ENCODE measurements at places on chromosomes 5 and 9.

- no peak for DNase-seq
These were observed 300.9 kb downstream of the NTRK2 start for GRCh38 chr9:84970432-84970831.

- DNase-seq: no peak
These were observed 131.4 kb upstream of the LHFPL2 start for GRCh38 chr5:78779771-78780616.

- DNase-seq: no peak
These were observed 32.4 kb downstream of the MYO10 start for GRCh38 chr5:16903480-16904300.

DNA sequence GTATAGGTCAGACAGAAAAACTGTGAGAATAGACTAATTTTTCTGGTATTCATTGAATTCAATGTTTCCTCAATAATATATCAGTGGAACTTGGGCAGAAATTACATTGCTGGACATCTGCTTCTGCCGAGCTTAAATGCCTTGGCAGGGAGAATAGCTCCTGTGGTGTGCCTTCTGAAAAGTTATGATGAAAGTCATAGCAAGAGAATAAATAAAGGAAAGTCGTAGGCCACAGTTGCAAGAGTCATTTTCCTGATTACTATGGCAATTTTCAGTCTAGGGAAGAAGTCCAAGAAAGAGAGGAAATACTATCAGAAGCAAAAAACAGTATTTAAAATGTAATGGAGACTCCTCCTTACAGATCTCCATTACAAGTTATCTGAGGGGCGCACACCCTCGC is 1596.1 kb upstream of the WWC1 start:
- DNase-seq: no peak

DNA sequence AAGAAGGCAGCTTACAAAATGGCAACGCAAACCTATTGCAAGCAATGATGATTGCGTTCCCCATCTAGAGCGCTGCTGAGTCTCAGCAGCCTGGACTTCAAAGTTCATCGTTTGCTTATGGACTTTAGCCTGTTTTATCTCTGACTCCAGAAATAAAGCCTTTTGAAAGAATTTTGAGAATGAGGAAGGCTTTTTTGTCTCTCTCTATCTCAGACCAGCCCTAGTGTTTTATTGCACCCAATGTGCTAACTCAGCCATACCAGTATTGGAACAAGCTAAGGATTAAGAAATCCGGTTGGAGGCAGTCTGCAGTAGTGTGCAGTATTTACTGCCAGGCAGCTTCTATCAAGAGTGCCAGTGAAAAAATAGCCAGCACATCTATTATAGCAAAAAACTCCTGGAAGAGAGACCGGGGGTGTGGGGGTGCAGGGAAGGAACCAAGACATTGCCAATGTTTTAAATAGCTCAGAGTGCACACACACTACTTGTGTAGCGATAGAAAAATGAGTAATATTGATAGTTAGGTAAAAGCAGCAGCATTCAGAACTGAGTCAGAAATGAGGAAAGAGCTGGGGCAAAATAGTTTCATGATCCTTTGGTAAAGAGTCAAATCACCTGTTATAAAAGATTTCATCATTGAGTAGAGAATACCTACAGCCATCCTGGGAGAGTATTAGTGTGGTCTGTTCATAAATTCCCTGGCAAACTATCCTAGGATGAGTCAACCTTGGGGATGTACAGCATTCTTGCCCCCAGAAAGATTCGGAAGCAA is 219.0 kb downstream of the ZNF608 start:
- DNase-seq: no peak

GRCh38 chr5:92527311-92528078 is 1053.5 kb downstream of the NR2F1-AS1 start:
- no peak for DNase-seq

DNA sequence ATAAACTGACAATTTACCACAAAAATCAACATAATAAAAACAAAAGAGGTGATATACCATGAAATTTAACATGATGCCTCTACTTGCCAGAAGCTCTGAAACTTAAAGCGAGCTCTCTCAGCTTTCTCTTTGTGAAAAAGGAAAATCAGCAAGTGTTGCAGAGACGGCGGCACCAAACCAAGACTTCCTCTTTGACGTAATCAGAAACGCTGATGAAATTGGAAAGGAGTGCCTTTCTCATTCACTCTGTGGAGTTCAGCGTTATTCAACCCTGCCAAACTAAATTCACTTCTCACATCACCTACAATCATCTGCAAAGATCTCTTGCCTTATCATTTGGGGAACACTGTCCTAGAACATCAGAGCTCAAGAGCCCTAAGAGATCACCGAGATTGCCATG is 32.2 kb downstream of the ANXA6 start:
- no peak for DNase-seq

DNA sequence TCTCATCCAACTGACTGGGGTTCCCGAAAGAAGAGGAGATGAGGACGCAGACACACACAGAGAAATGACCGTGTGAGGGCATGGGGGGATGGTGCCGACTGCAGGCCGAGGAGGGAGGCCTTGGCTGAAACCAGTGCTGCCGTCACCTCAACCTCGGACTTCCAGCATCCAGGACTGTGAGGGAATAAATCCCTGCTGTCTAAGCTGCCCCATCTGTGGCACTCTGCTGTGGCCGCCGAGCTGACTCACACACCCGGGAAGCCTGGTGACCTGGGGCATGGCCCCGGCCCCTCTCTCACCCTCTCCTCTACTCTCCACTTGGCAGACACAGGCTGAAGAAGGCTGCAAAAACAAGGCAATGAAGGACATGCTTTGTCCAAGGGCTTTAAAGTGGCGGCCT is 4.4 kb upstream of the COL5A1 start:
- DNase-seq: no peak

GRCh38 chr5:38618154-38618553 is 61.7 kb upstream of the LIFR start:
- no peak for DNase-seq

GRCh38 chr5:142982821-142983200 is 212.6 kb downstream of the ARHGAP26 start:
- DNase-seq: no peak

- DNase-seq: no peak
These were observed 74.3 kb upstream of the SPEF2 start for GRCh38 chr5:35543408-35543807.

GRCh38 chr9:16315720-16316119 is 554.8 kb downstream of the BNC2 start:
- no peak for DNase-seq

GRCh38 chr9:120348951-120349429 is 231.0 kb downstream of the CDK5RAP2 start:
- peak; percentile 8 for DNase-seq

DNA sequence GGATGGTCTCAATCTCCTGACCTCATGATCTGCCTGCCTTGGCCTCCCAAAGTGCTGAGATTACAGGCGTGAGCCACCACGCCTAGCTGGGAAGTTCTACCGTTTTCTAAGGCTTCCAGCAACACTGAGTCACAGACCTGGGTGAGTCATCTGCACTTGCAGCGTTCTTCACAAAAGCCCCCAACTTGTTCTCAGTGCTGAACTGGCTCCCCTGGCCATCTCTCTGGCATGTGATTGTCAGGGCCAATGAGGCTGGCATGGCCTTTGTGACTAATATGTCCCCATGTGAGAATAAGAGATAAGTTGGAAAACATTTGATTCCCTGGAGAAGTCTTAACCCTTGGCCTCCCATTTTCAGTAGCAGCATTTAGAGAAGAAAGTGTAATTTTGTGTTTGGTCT is 124.4 kb downstream of the WDR41 start:
- DNase-seq: no peak

GRCh38 chr5:132971483-132972435 is 8.3 kb upstream of the AFF4 start:
- DNase-seq: no peak

DNA sequence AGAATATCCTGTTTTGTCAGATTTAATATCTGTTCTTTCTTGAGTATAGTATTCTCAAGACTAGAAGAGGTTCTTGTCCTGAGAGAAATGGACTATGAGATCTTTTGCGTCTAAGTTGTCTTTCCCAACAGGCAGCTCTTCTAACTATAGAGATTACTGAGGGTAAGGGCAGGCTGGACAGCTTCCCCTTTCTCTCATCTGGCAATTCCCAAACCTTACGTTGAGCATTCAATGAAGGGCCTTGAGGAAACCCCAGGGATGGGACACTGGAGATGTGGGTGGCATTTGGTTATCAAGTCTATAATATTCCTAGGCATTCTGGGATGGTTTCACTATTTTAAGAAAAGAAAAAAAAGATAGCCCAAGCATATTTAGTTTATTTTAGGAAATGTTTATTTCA is 28.0 kb upstream of the C5orf47 start:
- DNase-seq: no peak

DNA sequence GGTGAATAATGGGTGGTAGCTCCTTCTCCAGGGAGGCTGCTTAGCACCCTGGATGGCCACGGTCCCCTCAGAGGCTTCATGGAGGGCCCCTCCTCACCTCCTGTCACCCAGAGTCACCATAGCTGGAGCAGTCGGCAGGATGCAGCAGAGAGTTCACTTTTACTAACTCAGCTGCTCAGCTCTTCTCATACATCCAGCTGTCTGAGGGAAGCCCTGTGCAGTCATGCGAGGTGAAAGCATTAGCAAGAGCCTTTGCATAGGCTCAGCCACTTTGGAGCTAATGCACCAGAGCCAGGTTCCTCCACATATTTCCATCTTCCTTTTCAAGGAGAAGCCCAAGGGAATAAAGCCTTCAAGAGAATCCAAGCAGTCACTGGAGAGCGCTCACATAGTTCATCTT is 499.2 kb downstream of the BNC2 start:
- DNase-seq: peak; percentile 41

- no peak for DNase-seq
These were observed 251.7 kb upstream of the ACTBL2 start for GRCh38 chr5:57734296-57734695.

GRCh38 chr5:180689071-180689694 is 39.8 kb upstream of the FLT4 start:
- DNase-seq: no peak

- no peak for DNase-seq
These were observed 19.8 kb downstream of the TNFSF15 start for GRCh38 chr9:114785866-114786650.

- no peak for DNase-seq
These were observed 38.9 kb upstream of the STX17 start for GRCh38 chr9:99867536-99867935.

DNA sequence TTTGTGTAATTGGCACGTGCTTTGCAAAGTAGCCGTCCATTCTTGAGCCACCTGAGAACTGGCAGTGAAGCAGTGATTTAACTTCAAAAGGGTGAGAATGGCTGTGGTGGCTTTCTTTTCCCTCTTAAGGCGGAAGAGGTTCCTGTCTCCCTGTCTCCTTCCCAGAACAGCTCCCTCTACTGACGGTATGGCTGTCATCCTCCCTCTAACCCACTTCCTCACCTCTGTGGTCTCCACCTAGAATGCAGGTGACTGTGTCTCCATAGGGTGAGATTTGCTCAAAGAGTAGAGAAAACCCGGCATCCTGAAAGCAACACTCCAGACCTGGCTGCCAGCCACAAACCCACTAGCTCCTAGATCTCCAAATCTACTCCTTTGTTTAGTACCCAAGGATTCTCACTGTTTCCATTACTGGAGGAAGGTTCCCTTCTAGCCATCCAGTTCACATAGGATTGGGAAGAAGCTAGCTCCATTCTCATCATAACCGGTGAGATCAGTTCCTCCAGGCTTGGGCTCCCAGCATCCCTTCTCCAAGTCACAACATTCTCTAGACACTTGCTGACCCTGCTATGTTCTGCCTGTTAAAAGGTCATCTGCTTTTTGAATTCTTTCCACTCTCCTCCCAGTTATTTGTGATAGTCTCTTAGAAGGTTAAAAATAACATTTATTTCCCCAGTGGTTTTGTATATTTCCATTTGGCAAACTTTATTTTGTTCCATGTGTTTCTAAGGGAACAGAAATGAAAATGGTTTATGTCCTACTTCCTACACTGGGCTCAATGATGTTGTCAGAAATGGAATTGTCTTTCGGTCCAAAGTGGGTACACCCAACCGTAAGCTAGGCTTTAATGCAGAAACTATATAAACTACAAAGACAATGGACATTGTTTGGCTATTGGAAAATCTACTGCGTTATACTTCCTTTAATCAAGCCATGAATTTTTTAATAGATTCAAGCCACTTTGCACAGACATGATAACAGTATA is 269.4 kb downstream of the CWC27 start:
- no peak for DNase-seq

- DNase-seq: no peak
These were observed 63.6 kb upstream of the UBAC1 start for GRCh38 chr9:136024696-136025316.

GRCh38 chr5:132790201-132790865 is 13.3 kb upstream of the SEPTIN8 start:
- no peak for DNase-seq

DNA sequence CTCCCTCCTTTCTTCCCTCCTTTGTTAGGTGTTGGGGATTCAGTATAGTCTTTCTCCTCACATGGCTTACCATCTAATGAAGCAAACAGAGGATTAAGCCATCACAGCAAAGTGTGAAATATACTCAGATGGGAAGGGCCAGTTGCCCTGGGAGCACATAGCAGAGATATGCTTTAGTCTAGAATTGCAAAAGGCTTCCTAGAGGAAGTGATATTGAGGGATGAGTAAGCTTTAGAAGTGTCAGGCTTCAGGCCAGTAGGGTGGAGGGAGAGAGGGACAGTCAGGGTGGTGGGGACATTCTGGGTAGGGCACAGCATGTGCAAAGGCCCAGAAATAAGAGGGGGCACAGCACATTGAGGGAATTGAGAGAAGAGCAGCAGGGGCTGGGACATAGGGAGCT is 46.2 kb upstream of the GLRA1 start:
- no peak for DNase-seq

- DNase-seq: peak; percentile 22
These were observed 22.4 kb upstream of the DEPDC1B start for GRCh38 chr5:60722416-60722815.

- DNase-seq: no peak
These were observed 377.0 kb downstream of the TLE1 start for GRCh38 chr9:81312346-81312745.

DNA sequence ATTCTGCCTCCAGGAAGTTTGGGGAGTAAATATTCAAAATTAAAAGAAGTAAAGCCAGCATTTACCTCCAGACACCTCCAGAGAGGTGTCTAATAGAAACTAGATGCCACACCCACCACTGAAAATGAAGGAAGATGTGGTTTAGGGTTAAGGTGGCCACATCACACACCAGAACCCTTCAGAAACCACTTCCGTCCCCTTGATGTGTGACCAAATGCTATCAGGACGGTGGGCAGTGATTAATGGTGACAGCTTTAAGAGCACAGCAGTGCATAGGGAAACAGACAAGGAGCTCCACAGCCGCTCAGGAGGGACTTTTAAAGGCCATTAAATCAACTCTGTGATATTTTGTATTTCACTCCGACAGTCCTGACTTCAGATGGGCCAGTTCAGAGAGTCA is 295.2 kb downstream of the BRINP1 start:
- no peak for DNase-seq

DNA sequence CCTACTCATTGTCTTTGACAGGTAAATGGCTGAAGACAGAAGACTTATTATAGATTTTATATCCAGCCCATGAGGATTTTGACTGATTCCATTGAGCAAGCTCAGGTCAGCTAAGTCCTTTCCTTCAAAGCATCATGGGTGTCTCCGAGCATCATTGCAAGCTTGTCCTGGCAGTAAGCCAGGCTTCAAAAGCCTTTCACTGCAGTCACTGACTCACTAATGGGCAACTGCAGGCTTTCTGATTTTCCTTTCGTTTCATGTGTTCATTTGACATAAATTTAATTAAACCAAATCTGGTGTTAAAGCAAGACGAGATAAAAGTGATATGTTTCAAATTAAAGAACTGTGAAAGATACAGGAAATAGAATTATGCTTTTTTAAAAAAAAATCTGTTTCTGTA is 426.2 kb downstream of the ANXA1 start:
- DNase-seq: no peak
